Activated T-cell treated with anti-CD3 and anti-CD28 coated beads, Interleukin-2, amount 50 U/mL, for 72 hours (primary cell): ENCODE measurements at places on chromosomes 4 and X. TPM values are rescaled to one million over a fixed set of nuclear protein-coding genes. Genes with fewer than 3 reads are reported as not detected.

Gene MFAP3L
- total RNA-seq: 1.7 TPM

DNA sequence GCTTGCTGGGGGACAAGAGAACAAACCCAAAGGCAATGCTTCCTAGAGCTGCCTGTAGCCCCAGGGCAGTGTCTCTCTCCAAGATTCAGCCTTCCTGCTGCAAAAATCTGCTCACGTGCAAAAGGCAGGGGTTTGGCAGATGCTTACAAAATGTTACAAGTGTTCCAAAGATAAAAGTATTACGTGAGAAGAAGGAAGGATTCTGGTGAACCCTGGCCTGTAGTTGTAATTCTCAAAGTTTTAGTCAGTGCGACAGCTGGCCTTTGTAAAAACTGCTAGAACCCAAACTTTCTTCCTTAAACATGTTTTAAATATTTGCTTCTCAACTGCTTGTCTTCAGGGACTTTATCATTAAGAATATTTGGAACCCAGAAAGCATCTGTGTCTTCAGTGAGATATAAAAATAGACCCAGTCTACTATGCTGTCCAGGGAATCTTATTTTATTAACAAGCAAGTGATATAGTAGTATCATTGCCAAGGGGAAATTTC is 232.3 kb downstream of the FRMPD4 start:
- DNase-seq: no peak

DNA sequence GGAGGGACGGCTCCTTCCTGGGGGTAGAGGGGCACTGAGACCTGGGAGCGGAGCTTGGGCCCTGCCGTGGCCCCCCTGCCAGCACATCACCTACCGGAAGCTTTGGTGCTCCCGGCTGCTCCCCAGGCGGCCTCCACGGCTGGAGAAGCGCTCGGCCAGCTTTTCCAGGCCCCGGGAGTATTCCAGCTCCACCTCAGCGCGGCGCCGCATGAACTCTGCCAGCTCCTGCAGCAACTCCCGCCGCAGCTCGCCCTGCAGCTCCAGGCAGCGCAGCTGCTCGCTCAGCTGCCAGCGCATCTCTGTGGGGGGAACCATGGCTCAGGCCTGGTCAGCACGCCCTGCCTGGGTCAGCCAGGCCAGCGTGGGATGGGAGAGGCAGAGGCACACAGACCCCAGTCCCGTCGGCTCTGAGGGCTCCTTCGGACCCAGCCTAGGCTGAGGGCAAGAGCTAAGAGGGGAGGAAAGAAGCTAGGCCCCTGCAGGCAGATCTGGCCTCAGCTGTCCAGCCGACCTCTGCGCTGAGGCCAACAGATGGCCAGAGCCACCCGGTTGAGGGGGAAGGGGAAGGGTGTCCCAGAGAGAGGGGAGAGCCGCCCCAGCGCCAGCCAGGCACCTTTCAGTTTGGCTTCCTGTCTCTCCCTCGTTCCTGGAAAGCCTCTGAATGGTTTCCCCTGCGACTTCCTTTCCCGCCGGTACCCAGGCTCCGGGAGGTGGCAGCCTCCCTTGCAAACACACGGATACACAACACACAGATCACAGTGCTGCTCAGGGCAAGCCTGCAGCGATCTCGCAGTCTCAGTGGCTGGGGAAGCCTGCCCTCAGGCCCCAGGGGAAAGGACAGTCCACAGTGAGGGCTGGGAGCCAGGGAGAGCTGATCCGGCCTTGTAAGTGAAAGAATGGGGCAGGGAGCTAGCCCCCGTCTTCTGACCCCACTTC is 4.3 kb downstream of the ARHGAP4 start:
- no peak for DNase-seq

DNA sequence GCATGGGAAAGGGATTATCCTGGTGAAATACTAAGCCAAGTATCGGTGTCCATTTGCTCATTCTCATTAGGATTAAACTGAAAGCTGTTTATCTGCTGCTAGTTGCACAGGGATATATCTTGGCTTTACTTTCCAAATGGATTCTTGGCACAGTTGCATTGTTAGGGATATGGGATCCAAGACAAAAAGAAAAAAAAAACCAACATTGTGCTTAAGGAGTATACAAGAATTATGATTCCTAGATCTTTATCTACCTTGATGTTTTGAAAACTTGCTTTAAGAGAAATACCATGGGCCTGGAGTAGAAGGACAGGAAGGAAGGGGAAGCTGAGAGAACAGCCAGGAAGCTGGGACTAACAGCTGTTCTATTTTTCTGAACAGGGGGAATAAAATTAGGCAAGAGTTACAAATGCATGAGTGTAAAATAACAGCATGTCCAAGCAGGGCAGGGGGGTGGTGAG is 107.6 kb downstream of the ATXN3L start:
- DNase-seq: no peak

GRCh38 chr4:45688341-45688740 is 435.5 kb downstream of the GABRG1 start:
- no peak for DNase-seq

- DNase-seq: no peak
These were observed 31.2 kb downstream of the SLC2A9 start for GRCh38 chr4:9989918-9990635.

GRCh38 chr4:20256381-20256881 is 4.7 kb downstream of the SLIT2 start:
- DNase-seq: no peak
